ENCODE measurements at places on chromosomes 1 and 21.

DNA sequence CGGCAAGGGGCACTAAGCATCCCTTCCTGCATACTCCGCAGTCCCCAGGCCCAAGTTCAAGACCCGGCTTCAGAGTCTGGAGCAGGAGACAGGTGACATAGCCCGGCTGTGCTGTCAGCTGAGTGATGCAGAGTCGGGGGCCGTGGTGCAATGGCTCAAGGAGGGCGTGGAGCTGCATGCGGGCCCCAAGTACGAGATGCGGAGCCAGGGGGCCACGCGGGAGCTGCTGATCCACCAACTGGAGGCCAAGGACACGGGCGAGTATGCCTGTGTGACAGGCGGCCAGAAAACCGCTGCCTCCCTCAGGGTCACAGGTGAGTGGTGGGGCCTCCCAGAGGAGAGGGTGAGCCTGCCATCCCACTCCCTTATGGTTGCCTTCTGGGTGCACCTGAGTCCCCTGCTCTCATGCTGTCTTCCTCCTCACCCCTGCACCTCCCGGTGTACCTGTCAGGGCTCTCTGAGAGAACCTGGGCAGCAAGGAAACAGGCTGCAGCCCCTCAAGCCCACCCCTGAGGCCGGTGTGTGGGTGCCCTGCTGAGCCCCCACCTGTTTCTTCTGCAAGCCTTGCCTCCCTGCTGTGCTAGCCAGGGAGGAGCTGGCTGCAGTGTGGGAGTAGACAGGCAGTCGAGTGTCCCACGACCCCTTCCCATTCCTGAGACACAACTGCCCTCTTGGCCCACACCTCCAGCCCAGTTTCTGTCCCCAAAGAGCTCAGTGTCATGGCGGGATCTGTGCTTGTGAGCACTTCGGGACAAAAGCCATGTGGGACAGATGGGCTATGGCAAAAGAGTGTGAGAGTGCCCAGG is 99.2 kb downstream of the TRIM11 start:
- no peak for DNase-seq

DNA sequence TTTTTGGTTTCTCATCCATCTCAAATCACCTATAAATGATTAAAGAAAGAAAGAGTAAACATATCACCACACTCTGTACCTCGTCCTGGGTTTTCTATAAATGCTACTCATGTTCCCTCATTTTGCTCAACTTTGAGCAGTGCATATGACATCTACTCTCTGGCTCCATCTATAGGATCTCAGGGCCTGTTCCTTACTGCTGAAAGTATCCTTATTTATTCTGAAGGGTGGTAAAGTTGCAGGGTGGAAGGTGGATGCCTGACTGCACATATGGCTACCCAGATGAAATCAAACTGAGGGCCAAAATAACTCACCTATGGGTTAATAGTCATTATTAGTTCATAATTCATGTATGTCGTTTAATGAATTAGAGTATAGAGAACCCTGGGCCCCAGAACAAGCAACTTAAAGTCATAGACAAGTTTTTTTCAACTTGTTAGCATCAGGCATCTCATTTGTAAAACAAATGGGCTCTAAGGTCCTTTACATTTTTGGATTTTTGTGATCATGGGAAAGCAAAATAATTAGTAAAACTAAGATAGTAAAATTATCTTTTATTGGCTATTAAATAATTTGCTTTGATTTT is 46.5 kb downstream of the NCF2 start:
- DNase-seq: peak; percentile 19

GRCh38 chr1:239125893-239126292 is 260.5 kb upstream of the CHRM3 start:
- no peak for DNase-seq

DNA sequence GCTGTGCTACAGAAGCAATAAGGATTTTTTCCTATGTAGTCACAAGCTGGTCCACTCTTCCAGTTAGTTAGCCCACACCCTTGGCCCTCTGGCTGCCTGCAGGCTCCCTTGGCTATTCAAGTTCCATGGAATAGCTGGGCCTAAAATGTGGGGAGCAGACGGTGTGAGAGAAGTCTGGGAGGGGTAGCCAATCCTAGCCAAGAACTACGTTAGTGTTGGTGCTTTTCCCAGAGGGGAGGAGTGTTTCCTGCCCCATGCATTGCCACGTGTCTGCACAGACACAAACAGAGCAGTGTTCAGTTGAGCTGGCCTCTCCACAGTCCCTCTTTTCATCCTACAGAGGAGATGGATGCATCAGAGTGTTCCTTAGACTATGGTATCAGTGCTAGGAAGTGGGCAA is 59.0 kb upstream of the IPO9 start:
- DNase-seq: no peak

GRCh38 chr1:9904596-9904995 is 5.5 kb downstream of the CTNNBIP1 start:
- DNase-seq: no peak

DNA sequence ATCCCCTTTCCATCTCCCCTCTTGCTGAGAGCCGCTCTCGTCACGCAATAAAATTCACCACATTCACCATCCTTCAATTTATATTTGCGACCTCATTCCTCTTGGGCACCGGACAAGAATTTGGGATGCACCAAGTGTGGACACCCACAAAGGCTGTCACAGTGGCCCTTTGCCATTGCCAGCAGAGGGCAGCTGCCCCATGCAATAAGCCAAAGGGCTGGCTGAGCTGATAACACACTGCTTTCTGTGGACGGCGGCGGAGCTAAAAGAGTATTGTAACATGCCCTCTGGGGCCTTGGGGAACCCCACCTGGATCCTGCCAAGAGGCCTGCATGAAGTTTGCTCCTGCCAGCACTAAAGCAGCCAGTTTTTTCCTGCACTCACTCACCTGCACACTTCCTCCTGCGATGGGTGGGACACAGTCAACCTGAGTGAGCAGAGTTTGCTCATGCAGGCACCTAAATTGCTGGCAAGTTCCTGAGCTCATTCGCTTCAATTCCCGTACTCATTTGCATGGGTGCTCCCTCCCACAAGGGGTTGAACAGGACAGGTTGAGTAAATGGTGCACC is 792.3 kb upstream of the ADAMTS5 start:
- no peak for DNase-seq

- no peak for DNase-seq
These were observed at the start of gene MACF1 for GRCh38 chr1:39204441-39205081. MACF1 (plus strand) TSS chr1:39204695; CDS start chr1:39205023, 328 bp downstream.

DNA sequence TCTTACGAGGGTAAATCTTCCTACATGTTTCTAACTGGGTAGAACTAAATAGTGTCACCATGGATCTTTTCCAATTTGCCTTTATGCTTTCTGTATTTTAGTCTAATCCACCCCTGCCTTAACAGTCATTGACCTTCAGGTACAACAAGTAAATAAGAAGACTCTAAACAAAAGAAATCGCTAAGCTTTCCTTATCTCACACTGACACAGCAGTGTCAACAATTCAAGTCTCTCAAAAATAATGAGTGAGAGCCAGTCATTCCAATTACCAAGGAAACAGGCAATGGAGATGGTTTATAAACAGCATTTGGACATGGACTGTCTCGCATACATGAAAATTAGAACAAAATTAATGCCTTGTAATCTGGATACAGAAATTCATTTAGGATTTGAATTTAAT is 365.8 kb downstream of the VAV3 start:
- DNase-seq: no peak

DNA sequence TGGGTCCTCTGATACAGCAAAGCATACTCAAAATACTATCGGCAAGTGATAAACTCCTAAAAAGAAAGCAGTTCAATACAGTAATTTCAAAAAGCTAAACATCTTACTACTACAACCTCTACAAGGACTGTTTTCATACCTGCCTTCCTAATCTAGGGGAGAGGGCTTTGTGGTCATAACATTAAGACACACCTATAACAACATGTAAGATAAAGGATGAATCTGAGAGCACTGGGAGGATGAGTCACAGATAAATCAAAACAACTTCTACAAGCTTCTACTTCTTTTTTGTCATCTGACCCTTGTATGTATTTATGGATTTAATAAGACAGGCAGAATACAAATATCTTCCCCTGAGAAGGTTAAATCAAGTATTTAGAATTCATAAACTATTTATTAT is 40.0 kb downstream of the LTN1 start:
- DNase-seq: no peak

DNA sequence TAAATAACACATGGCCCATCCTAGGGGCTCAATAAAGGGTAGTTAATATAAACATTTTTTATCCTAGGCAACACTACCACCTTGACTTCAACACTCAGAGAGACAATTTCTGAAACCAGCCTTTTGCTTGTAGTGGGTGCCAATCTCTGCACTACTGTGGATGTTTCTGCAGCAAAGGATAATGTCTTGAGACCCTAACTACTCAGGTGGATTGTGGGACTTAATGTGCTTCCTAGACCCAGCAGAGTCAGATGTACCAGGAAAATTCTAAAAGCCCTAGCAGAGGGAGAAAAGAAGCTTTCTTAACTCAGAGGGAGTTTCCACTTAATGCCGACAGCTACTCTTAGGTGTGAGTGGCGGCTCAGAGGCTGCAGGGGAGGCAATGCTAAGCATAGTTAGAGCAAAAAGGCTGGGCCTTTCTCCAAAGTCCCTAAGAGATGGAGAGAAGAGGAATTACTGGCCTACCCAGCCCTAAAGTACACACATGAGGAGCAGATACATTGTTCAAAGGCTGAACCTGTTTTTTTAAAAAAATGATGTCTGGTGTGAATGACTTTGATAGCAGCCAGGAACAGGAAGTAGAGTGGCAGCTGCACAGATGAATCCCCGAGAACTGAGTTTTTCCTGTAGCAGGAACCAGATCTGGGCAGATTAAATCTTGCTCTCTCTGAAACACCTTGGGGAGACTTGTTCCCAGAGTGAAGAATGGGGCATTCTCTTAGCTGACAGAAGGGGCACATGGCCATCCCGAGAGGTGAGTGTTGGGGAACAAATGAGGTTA is 33.5 kb upstream of the ABCD3 start:
- no peak for DNase-seq

DNA sequence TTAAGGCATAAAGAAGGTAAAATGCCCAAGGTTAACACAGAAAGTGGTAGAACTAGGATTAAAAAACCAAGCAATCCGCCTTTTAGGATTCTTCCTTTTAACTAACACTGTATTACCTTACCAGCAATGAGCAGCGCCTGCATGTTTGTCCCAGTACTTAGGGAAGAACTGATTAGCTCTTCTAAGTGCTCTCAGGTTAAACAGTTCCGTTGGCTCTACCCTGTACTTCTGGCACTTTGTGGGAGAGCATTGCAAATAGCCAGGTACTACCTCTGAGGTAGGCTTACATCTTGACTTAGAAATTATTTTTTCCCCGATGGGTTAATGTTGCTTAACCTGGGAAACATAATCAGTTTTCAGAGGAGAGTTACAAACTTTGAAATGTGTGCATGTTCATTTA is 21.5 kb downstream of the DHX9 start:
- DNase-seq: no peak

DNA sequence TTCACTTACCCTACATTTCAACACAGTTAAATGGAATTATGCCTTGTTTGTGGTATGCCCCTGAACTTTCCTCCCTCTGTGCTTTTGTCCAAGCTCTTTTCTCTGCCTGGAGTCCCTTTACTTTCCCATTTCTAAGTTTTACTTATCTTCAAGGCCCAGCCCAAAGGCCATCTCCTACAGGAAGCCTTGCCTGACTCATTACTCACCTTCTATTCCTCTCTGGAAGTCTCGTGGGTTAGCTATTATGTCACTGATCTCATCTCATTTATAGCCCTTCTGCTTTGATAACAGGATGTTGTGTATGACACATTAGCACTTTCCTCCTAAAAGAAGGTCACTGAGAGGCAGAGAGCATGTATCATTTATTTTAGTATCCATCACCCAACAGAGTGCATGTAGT is 78.8 kb upstream of the CD1D start:
- no peak for DNase-seq

GRCh38 chr1:81594206-81594605 is 206.5 kb upstream of the ADGRL2 start:
- no peak for DNase-seq

DNA sequence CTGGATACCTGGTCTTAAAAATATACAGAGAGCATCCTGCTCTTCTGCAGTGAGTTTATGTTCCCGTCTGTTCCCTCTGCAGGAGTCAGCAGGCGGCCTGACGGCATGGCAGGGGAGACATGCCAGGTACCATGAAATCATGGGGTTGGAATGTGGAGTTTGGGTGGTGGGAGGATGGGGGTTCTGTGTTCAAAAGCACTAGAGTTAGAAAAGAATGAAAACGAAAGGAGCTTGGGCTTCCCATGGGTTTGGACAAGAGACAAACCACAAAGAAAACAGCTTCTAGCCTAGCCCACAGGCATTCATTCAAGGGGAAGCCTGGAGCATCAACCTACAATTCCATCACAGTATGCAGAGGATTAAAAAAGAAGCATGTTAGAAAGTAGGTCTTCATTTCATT is 59.9 kb downstream of the WARS2 start:
- no peak for DNase-seq

DNA sequence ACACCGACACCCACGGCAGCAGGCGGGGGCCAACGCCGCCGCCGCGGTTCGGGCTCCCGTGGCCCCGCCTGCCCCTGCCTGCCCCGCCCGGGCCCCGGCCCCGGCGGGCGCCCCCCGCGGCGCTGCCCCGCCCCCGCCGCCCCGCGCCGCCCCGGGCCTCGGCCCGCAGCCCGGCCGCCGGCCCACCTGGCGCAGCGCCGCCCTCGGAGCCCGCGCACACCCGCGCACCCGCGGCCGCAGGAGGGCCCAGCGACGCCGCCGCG is at the start of gene WNT3A:
Gene WNT3A, plus strand, starts transcription at position 213 of the 263 bp plus-strand sequence. CDS start 131 bp downstream, outside the sequence.
- DNase-seq: no peak

GRCh38 chr1:240734001-240734400 is 122.0 kb upstream of the GREM2 start:
- no peak for DNase-seq

GRCh38 chr1:108661030-108661609 is at the start of gene HENMT1:
HENMT1 (minus strand) TSS chr1:108661093; CDS start chr1:108659884, 1,209 bp downstream.
- DNase-seq: peak; percentile 23

DNA sequence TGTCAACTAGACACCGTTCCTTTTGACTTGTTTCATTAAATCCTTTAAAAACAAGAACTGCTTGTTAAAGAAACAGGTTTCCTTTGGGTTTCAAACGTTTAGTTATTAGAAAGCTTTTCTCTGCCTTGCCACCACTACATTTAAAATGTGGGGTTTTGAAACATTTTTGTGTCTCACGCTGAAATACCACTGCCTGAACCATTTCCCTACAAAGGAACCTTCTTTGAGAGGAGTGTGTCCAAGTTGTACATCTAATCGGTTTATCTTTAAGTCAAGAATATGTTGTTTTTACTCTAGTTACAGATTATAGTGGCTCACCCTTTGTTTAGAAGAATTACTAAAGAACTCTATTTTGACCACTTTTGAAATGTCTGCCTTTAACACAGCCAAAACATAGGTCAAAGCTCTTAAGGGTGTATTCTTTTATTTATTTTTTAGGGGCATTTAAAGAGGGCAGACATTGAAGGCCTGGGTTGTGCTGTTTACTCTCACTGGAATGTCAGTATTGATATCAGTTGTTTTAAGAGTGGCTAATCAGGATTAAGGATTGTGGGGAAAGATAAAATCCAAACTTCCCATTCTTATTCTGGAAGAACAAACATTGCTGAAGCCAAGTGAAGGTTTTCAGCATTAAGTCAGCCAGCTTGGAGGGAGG is 143.4 kb downstream of the GALNT2 start:
- no peak for DNase-seq

- no peak for DNase-seq
These were observed 22.7 kb downstream of the RAB3GAP2 start for GRCh38 chr1:220249522-220249921.

- DNase-seq: no peak
These were observed 227.7 kb downstream of the KAZN start for GRCh38 chr1:14826172-14826636.

- no peak for DNase-seq
These were observed 7.0 kb downstream of the KCNAB2 start for GRCh38 chr1:6052543-6053205.

- DNase-seq: no peak
These were observed 94.2 kb downstream of the DTL start for GRCh38 chr1:212129781-212130180.

GRCh38 chr1:219081943-219082925 is 91.4 kb upstream of the LYPLAL1 start:
- no peak for DNase-seq

Data from GM12878 (cell line).